ENCODE measurements at places on chromosomes 7 and 10. TPM values are rescaled to one million over a fixed set of nuclear protein-coding genes. Genes with fewer than 3 reads are reported as not detected.

TCF7L2 gene
- 5.1 TPM for total RNA-seq

NEBL gene
- 2.7 TPM for total RNA-seq

SRRM3 gene
- 1.1 TPM for total RNA-seq

MYO1G gene
- total RNA-seq: 1.3 TPM

OR6V1 gene
- total RNA-seq: not detected

LDB3 gene
- 305 TPM for total RNA-seq

Measured in gastrocnemius medialis (tissue), 4 donors.